CD4-positive, alpha-beta T cell treated with Interleukin-6 at 100 ng/mL for 8 hours (primary cell): ENCODE measurements at places on chromosomes 7 and 10.

DNA sequence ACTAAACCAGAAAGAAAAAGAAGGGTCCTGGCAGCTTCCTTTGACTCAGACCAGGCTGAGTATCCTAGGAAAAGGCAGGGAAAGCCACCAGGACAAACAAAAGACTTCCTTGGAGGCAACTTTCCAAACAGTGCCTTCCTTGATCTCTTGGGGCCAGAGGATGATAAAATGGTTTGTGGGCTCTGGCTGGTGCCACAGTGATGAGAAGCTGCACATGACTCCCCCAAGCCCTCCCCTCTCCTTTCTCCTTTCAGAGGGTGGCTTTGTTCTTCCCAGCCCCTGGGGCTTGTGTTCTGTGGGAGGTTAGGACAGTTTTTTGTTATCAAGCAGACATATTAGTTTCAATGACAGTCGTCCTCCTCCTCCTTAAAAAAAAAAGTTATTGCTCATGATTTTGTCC lies 183.2 kb downstream of the SEM1 start:
- DNase-seq: no peak

DNA sequence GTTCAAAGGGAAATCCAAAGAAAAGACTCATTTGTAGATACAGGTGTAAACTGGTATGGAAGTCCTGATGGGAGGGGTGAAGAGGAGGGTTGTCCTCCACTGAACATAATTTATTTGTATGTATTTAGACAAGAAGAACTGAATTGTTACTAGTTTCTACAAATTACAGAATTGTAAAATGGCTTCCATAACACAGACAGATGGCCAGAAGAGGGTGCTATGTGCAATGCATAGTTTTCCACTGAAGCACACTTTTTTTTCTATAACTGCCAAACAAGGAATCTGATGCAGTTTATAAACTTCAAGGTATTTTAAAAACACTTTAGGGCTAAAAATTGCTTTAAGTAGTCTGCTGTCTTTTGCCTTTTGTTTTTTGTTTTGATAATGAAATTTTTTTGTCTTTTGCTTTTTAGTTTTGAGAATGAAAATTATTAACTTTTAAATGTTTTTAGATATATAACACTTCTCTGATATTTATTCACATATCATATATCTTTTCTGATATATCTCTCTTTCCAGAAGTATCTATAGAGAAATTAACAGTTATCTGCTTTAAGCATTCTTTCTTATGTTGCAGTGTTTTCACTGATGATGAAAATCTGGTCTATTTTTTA lies 58.5 kb downstream of the PHYHIPL start:
- no peak for DNase-seq

DNA sequence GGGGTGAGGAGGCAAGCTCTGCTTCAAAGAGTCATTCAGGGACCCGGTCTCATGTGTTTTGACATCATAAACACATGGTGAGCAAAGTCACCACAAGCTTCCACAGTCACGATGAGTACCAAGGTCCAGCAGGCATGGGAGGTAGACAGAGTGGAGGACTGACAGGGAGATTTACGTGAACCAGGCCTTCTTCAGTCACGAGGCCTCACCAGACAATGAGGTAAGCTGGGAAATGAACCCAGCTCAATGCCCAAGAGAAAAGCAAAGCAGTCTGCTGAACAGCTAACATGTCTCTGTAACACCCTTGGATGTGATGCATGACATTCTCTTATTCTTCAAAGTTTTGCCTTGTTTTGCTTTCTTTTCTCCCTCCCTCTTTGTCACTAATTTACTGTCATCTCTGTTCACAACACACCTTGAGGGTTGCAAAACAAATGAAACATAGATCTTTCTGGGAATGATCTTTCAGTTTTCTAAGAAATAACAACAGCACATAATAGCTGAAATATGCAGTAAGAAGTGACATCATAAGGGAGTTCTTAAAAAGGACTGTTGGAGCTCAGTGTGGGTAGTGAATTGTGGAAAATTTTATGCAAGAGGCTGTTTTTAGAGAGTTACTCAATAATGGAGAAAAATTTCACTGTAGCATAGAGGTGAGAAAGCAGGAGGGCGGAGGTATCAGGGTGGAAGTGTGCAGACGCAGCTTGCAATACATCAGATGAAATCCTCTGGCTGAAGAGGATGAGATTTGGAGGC lies 9.0 kb downstream of the PPP1R17 start:
- DNase-seq: no peak

DNA sequence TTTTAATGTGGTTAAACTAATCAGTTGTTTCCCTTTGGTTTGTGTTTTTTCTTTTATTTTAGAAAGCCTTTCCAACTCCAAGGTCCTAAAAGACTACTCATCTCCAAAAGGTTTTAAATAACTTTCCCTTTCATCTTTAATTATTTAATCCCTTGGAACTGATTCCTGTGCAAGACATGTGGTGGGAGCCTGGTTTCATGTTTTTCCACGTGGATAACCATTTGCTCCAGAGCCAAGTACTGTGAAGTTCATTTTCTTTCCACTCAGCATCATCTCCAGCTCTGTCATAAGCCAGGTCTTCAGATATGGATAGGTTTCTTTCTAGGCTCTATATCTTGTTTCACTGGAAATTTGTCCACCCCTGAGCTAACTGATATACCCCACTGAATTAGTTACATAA lies 16.7 kb downstream of the PPP1R3C start:
- no peak for DNase-seq

DNA sequence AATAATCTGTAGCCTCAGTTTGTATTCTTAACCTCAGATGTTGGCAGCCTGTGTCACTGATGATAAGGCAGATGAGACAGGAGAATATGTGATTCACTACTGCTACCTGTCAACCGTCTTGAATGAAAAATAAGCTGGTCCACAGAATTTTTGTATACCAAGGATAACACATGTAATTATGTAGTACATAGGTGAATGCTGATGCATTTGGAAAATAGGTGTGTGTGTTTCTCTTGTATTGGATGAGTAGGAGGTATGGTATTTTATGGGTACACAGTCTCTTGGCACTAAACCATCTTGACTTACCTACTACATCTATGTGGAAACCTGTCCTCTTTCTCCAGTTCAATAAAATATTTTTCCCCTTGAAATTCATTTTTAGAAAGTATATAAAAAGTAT lies 20.7 kb upstream of the ZRANB1 start:
- no peak for DNase-seq
